Activated naive CD4-positive, alpha-beta T cell treated with anti-CD3 and anti-CD28 coated beads, Interleukin-2, amount 10 ng/mL, durations not matched to agents 7 days and 5 days (primary cell): ENCODE measurements at places on chromosomes 5 and 9.

DNA sequence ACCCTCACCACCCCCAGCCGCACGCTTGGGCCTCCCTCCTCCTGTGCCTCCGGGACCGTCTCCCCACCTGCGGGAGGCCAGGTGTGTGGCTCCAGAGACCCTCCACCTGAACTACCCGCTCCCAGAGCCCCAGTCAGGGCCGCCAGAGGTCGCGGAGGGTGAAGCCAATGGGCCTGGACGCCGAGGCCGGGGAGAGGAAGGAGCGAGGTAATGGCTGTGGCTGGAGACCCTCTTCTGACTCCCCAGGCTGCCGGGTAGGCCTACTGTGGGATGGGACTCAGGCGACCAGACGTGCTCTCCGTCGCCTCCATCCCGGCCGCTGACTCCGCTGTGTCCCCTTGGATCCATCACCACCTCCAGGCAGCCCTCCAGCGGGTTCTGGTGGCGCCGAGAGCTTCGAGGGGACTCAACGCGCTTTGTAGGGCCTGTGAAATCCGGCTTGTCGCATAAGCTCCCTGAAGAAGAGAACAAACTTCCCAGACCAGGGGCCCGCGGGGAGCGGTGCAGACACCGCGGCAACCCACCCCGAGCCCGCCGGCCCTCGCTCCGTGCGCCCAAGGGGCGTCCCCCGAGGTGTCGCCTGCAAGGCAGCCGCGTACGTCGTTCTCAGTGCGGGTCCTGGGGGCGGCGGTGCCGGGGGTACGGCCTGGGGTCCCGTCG lies 12.6 kb downstream of the IRX2 start:
- no peak for DNase-seq

DNA sequence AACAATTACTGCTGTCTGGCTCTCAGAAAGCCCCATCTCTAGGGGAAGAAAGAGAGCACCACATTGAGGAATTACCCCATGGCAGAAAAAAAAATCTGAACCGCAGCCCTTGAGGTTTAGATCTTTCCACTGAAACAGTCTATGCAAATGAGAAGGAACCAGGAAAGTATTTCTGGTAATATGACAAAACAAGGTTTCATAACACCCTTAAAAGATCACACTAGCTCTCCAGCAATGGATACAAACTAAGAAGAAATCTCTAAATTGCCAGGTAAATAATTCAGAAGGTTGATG lies 427.1 kb downstream of the PRELID2 start:
- no peak for DNase-seq

GRCh38 chr5:129172580-129172979 lies 78.0 kb downstream of the ISOC1 start:
- DNase-seq = no peak

DNA sequence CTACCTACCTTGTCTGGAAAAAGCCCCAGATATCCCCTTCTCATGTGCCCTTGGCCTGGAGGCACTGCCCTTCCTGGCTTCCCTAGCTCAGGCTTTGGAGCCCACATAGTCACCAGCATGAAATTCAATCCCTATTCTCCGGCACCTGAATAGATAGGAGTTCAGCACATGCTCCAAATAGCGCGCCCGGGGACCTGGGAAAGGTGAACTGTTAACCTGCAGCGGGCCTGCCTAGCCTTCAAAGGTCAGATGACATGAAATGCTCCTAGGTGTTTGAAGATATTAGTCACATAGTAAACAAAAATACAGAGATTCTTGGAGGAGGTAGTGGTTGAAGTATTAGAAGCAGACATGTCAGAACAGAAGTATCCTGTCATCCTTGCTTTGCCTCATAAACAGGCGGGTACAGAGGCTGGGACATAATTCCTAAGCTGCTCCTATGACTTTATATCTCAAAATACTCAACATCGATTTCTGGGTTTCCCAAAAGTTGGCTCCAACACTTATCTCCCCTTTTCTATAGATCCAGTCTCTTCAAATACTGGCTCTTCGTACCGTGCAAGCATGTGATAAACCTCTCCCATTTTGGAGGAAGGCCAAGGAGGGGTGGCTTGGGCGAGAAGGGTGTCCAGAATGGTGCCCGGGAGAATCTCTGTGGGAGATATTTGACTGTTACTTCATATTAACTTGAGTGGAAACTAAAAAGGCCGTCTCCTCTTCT lies 88.0 kb upstream of the ANKH start:
- no peak for DNase-seq

DNA sequence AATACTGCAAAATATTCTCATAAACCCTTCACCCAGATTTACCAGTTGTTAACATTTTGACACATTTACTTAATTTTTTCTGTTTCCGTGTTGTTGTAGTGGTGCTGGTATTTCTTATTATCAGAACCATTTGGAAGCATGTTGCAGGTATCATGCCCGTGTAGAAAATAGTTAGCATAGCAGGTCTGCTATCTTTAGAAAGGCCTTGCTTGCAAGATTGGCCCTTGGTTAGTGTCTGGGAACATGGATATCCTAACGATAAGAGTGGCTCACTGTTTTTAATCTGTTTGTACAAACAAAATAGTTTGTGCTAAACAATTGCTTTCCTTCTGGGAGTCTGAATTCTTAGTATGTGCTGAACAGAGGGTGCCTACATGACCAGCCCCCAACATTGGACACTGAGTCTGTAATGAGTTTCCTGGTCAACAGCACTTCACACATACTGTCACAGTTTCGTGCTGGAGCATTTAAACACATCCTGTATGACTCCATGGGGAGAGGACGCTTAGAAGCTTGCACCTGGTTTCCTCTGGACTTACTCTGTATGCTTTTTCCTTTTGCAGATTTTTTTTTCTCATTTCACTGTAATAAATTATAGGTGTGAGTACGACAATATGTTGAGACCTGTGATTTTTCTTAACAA lies 66.9 kb downstream of the MAN2A1 start:
- DNase-seq = no peak

DNA sequence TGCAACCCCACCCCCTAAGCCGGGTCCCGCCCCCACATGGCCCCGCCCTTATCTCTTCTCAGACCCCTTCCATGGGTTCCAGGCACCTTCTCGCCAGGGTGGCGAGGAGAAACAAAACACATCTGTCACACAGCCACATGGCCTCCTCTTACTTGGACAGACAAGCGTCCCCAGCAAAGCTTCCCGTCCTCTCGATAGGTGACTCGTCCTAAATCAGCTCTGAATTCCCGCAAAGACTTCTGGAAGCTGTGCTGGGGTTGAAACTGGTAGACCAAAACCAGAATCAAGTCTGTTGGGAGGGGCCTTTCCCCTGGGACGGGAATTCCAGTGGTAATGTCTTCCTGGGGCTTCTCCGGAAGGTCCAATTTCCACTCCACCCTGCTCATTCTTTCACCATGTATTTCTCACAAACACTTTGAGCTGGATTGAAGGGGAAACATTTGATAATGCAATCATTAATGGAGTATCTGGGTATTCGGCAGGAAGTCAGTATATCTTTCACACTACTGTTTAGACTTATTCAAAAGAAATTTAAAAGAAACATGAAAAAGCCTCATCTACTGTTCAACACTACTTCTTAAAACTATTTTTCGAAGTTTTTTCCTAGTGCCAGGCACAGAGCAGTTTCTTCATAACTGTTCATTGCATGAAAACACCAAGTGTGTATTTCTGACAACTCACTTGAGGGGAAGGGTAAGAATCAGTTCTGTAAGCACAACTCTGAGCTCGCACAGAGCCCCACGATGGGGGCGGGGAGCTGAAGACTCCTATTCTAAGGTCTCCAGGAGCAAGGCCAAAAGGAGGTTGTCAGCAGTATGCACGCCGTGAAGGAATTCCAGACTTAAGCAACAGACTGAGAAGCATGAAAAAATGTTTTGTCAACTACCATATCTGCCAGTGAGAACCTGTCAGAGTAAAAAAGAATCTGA lies 644 bp upstream of the CTNNAL1 start:
- DNase-seq = no peak

DNA sequence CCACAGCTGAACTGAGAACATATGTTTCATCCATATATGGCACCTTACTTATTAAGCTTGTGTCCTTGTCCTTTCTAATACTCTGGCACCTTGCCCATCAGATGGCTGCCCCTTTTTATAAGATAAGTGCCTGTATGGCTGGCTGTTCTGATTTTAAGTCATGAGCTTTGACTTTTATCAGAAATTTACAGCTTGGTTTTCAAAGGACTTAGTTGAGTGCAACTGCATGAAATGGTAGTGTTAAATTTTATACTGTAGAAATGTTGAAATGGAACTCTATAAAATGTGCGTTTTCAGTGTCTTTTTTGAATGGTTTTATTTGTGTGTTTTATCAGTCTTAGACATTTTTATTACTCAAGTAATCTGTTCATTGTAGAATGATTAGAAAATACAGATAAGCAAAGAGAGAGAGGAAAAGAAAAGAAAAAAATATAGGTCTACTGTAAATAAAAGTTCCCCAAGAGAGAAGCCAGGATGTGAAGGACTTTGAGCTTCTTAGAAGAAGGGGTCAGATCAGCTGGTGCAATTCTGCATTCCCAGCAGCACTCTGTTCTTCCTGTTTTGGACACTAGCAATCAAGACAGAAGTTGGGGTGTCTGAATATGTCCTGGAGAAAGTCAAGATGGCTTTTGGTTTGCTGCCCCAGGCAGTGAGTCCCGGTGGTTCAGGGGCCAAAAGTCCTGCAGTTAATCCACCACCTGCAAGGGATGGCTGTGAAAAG lies 38.9 kb downstream of the ARHGAP26 start:
- DNase-seq = no peak

DNA sequence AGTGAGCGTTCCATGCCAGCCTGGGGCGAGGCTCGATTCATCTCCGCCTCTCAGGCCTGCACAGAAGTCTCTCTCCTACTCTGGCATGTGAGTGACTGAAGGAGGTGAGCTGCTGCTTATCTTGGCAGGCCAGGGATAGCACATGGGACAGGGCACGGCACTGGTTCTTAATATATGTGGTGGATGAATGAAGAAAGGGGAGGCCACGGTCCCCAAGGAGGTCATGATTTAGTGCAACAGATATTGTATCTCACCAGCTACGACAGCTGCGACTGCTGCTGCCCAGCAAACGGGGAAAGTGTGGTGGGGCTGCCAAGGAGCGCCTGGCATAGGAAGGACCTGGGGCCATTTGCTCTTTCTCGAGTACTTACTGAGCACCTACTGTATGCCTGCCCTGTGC lies 19.3 kb upstream of the MAPK9 start:
- DNase-seq = no peak

DNA sequence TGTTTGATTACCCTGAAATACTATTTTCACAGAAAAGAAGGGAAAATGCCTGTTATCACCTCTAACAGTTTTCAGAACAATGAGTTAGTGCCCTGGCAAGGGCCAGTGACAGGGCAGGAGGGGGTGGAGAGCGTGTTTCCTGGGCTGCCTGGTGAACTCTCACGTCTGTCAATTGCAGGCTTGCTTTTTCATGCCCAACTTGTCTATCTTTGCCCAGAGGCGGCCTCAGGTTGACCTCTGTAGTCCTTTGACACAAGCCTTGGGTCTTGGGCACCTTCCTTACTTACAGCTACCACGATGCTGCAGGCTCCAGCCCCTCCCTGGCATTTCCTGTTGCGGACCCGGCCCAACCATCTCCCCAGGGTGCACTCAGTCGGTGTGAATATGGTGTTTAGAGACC lies 2.2 kb upstream of the CEL start:
- DNase-seq = peak; percentile 43

DNA sequence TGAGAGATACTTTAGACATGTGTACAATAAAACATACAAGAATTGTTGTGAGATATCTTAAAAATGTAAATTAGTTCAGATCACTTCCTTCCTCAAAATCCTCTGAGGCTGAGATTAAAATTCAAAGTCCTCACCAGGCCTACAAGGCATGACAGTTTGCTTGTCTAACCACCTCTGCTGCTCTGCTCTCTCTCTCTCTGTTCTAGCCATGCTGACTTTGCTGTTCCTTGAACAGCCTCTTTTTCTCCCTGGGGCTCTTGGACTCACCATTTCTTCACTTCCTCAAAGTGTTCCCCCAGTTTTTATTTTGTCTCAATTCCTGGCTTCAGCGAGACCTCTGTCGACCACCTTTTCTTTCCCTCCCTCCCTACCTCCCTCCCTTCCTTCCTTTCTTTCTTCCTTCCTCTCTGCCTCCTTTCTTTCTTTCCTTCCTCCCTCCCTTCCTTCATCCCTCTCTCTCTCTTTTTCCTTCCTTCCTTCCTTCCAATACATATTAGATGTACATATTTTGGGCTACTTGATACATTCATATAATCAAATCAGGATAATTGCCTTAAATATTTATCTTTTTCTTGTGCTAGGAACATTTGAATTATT lies 27.0 kb downstream of the CATSPER3 start:
- DNase-seq = no peak

GRCh38 chr5:119322948-119323537 lies 32.8 kb upstream of the TNFAIP8 start:
- peak; percentile 39 for DNase-seq

GRCh38 chr5:93805616-93806379 lies 64.4 kb upstream of the POU5F2 start:
- no peak for DNase-seq

GRCh38 chr5:94711785-94712184 lies 93.3 kb downstream of the SLF1 start:
- no peak for DNase-seq

DNA sequence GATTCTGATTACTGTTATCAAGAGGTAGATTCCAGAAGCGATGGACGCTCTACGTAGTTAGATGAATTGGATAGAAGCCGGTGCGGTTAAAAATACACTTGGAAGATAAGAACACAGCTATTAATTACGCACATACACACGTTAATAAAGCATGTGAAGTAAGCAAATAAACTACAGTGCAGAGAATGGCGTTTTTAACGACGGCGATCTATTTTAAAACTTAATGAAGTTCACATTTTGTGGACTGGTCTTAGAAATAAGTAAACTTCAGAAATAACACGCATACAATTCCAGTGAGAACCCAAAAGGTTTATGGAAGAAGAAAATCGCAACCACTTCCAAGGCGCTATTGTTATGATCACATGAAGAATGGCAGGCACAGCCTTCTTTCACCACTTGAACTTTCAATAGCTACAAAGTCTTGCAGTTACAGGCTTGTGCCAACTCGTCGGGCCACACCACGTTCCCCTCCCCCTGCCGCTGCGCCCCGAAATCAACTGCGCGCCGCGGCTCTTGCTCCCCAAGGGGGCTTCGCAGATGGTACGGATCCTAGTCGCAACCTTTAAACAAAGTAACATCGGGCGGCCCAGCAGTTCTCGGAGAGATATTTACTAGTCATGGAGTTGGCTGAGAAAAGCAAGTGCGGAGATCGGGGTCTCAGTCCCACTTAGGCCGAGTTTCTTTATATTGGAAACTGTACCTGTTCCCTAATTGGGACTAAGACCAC lies 866 bp upstream of the SEMA6A start:
- DNase-seq = no peak

DNA sequence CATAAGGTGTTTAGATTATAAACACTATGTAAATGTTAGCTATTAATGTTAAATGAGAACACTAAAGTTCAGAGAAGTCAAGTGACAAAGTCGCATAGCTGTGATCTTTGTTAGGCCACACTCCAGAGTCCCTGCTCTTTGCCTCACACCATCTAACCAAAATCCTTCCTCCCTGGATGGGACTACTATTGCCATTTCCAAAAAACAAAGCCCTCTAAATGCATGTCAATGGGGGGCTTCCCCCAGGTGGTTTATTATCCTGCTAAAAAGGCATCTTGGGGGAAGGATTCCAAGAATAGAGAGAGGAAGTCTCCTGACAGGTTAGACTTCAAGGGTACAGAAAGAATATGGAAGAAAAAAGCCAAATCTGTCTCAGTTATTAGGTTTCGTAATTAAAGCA lies 10.4 kb downstream of the NR6A1 start:
- no peak for DNase-seq

- no peak for DNase-seq
Observed at GRCh38 chr5:58763390-58763789, 180.5 kb downstream of the RAB3C start.

GRCh38 chr5:74182603-74183002 lies 457.9 kb downstream of the ENC1 start:
- DNase-seq = no peak
